Activated CD4-positive, alpha-beta T cell treated with anti-CD3 and anti-CD28 coated beads, Interleukin-2, amount 10 ng/mL, durations not matched to agents 24 days and 14 days (primary cell): ENCODE measurements at places on chromosomes 3 and 15. TPM values are rescaled to one million over a fixed set of nuclear protein-coding genes. Genes with fewer than 3 reads are reported as not detected.

DNA sequence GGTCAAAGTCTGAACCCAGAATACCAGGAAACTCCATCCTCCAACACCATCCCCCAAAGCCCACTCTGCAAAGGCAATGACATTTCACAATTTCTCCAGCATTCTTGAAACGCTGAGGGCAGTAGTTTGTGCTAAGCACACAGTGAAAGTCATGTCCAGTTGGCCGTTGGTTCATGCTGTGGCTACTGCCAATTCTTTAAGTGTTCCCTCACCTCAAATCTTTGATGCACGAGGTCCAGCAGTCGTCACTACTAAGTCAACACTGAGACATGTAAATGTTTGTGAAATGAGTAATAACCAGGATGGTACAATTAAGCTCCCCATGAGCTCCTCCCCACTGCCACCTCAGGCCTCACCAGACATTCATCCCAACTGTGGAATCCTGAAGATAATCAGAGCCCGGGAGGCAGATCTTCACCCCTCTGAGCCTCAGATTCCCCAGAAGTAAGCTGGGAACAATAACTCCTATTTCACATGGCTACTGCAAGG, 7.0 kb downstream of the SUCLG2 start:
- H3K27me3 ChIP-seq = no peaks in the 10 kb centered on the region
- H3K4me1 ChIP-seq = peaks cover 36% of the 10 kb centered on the region
- DNase-seq = no peak
- peaks cover 56% of the 10 kb centered on the region for H3K36me3 ChIP-seq
- H3K4me3 ChIP-seq = no peak overlapping the region

- H3K4me1 ChIP-seq = peaks cover 6% of the 10 kb centered on the region
- DNase-seq = no peak
- no peaks in the 10 kb centered on the region for H3K36me3 ChIP-seq
- H3K27ac ChIP-seq = no peak overlapping the region
- H3K4me3 ChIP-seq = no peak overlapping the region
- no peaks in the 10 kb centered on the region for H3K27me3 ChIP-seq
These were observed 54.7 kb upstream of the ATP13A3 start for GRCh38 chr3:194541483-194541882.

DNA sequence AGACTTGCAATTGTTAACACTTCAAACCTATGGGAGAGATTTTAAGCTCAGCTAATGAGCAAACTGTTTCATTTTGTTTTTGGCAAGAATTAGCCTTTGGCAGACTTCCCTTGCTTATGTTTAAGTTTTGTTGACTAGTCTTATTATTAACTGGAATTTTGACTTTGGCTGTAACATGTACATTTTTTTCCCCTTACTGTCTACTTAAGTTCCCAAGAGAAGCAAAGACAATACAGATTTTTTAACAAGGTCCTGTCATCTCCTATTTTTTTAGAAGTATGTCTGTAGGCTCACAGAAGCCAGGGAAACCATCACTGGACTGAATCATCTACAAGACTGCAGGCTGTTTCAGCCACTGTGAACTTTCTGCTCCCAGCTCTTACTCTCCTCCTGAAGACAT, 74.3 kb downstream of the DGKG start:
- DNase-seq = no peak
- H3K27me3 ChIP-seq = peaks cover 10% of the 10 kb centered on the region
- H3K4me3 ChIP-seq = no peak overlapping the region
- no peaks in the 10 kb centered on the region for H3K4me1 ChIP-seq
- no peak overlapping the region for H3K27ac ChIP-seq

GRCh38 chr3:149767720-149768119, 15.4 kb upstream of the COMMD2 start:
- H3K36me3 ChIP-seq = no peaks in the 10 kb centered on the region
- DNase-seq = no peak

DNA sequence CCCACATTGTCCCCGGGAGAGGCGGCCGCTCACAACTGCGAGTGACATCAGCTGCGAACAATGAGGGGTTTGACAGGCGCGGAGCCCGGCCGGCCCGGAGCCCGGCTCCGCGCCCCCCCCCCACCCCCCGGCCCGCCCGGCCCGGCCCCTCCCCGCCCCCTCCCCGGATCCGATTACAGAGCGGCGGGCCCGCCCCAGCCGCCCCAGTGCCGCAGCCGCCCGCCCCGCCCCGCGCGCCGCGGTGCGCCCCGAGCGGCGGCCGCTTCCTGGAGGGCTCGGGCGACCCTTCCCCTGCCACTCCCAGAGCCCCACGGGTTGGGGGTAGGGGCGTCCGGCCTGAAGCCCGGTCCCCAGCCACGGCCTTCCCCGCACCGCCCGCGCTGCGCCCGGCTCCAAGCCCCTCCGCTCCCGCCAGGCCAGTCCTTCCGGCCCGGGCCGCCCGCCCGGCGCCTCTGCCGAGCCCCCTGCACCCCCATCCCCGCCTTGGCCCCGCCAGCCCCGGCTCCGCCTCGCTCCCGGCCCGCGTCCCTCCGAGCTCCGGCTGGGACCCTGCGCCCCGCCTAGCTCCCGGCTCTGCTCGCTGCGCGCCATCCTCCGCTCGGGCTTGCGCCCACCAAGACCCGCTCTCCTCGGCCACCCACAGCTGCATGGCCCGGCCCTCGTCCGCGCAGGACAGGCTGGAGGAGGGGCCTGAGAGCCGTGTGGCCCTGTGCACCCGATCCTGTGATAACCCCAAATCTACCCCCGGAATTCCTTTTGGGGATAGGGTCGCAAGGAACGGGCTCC, at the start of gene PCBP4:
TSS of gene PCBP4 (minus strand) at position 71 of the 786 bp plus-strand sequence. CDS start 6,214 bp downstream, outside the sequence.
- H3K4me3 ChIP-seq = peak within 1 kb of the TSS; percentile 90
- H3K27me3 ChIP-seq = peaks cover 3% of the 10 kb centered on the region
- H3K27ac ChIP-seq = peak within 1 kb of the TSS; percentile 79
- DNase-seq = peak; percentile 85
- H3K4me1 ChIP-seq = peaks cover 11% of the 10 kb centered on the region

DNA sequence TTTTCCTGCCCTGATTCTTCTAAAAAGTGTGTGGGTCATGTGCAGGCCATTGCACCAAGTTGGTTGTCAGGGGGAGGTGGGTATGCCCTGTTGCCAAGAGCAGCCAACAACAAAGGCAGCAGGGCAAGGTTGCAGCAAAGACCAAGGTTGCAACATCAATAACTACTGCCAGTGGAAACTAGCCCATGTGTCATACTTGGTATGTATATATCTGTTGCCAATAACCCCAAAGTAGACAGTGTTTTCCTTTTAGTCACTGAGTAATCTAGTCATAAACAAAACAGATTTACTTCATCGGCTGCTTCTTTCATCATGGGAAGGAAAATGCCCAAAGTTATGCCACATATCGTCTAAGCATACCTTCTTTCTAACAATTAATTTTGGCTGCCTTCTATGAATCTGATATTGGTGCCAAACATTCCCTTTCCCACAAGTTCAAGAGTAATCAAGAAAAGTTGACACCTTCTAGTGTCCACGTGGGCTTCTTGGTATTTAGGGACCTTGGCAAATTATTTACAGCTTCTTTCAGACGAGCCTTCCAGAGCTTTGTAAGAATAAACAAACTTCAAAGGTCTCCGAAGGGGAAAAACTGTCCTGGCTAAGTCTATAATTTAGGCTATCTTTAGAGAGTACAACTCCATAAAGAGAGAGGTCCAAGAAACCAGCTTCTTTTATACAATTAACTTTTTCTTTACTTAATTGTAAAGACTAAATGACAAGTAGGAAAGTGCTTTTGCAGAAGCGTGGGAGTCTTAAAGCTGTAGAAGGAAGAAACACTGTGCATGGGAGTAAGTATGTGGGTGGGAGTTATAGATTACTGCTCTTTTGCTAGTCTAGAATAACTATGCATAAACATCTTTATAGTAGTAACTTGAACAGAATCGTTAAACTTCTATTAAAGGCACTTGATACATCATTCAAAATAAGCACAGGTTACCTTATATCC, 10.0 kb upstream of the MBNL1 start:
- peak; percentile 89 for DNase-seq
- peak overlapping the region; percentile 97 for H3K27ac ChIP-seq
- peaks cover 75% of the 10 kb centered on the region for H3K4me1 ChIP-seq
- H3K27me3 ChIP-seq = no peaks in the 10 kb centered on the region
- peaks cover 24% of the 10 kb centered on the region for H3K36me3 ChIP-seq
- H3K4me3 ChIP-seq = peak overlapping the region; percentile 79

DNA sequence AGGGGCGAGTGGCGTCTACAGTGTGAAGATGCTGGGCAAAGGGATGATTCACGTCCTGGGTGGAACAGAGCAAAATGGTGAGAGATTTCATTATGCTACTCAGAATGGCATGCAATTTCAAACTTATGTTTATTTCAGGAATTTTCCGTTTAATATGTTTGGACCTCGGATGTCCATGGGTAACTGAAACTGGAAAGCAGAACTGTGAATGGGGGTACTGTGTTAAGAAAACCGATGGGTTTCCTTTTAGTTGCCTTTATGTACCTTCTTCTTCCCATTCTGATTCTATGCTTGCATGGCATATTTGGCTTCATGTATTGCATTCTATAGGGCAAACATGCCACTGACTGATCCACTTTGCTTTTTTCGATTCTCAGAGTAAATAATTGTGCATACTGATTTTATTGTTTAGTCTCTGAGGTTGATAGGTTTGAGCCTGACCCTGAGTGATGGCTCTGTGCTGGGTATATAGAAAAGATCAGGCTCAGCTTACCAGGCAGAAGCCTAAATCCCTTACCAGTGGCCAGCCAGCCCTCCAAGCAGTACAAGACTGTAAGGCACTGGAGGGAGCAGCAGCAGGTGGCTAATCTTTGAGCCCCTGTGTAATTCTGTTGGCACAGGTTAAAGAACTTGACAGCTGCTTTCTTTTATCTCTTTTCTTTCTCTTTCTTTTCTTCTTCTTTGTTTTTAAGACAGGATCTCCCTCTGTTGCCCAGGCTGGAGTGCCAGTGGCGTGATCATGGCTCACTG, 4.5 kb downstream of the QTRT2 start:
- peaks cover 30% of the 10 kb centered on the region for H3K4me1 ChIP-seq
- DNase-seq = no peak
- H3K4me3 ChIP-seq = no peak overlapping the region
- peak overlapping the region; percentile 39 for H3K27ac ChIP-seq
- peaks cover 28% of the 10 kb centered on the region for H3K36me3 ChIP-seq

DNA sequence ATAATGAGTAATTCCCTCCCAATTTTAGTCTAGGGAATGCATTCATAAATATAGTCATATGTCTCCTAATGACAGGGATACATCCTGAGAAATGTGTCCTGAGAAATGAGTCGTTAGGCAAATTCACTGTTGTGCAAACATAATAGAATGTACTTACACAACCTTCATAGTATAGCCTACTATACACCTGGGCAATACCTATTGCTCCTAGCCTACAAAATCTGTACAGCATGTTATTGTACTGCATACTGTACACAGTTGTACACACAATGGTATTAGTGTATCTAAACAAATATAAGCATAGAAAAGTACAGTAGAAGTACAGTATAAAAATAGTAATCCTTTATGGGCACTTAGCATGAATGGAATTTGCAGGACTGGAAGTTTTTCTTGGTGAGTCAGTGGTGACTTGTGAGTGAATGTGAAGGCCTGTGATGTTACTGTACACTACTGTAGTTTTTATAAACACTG, 6.6 kb downstream of the DTWD1 start:
- H3K27me3 ChIP-seq = no peaks in the 10 kb centered on the region
- no peak for DNase-seq
- H3K36me3 ChIP-seq = peaks cover 32% of the 10 kb centered on the region
- no peak overlapping the region for H3K4me3 ChIP-seq
- H3K27ac ChIP-seq = no peak overlapping the region

- H3K36me3 ChIP-seq = no peaks in the 10 kb centered on the region
- no peak for DNase-seq
- H3K27me3 ChIP-seq = peaks cover 9% of the 10 kb centered on the region
- no peaks in the 10 kb centered on the region for H3K4me1 ChIP-seq
- H3K4me3 ChIP-seq = no peak overlapping the region
These were observed 320.5 kb upstream of the UMPS start for GRCh38 chr3:124409650-124410275.

DNA sequence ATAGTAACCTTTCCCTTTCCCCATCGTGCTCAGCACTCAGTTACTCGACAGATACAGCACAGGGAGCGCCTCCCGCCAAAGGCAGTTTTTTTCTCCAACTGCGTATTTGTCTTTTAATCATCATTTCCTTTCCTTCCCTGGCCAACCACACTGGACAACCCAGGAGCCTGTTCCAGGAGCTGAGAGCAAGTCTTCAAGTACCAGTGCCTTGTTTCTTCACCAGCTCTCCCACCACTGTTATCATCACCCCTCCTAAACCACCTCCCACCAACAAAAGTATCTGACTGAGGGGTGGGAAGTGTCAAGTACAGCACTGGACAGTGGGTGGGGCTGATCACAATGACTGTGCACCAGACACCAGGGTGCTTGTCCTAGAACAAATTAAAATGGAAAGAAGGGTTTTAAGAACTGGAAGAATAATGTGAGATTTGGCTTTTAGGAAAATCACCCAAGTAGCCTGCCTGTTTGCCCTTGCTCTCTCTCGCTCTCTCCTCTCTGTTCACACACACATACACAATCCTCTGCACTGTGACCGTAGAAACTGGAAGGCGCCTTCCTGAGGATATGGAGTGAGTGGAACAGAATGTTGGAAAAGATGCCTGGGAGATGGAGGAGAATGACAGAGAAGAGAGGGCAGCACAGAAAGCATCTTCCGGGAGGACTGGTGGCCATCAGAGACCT, 126.3 kb downstream of the TNIK start:
- no peak overlapping the region for H3K4me3 ChIP-seq
- H3K4me1 ChIP-seq = peaks cover 22% of the 10 kb centered on the region
- H3K36me3 ChIP-seq = peaks cover 10% of the 10 kb centered on the region
- no peaks in the 10 kb centered on the region for H3K27me3 ChIP-seq

- H3K27me3 ChIP-seq = peaks cover 11% of the 10 kb centered on the region
- peaks cover 2% of the 10 kb centered on the region for H3K4me1 ChIP-seq
- DNase-seq = no peak
- H3K36me3 ChIP-seq = no peaks in the 10 kb centered on the region
- no peak overlapping the region for H3K4me3 ChIP-seq
These were observed 80.3 kb downstream of the BDH1 start for GRCh38 chr3:197475514-197475913.

DNA sequence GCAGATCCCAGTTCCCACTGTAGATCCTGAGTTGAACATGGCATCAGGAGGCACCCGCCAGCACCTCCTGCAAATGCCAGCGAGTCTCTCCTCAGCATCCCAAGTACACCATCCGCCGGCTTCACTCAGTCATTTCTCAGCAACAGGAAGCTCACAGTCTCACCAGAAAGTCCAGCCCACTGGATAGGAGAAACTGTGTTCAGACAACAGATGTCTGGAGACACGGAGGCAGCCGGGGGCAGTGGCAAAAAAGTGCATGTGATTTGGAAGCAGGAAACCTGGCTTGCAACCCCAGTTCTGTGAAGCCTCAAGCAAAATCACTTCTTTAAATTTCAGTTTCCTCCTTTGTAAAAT, 68.7 kb downstream of the SRGAP3 start:
- peak overlapping the region; percentile 85 for H3K27ac ChIP-seq
- peaks cover 36% of the 10 kb centered on the region for H3K4me1 ChIP-seq
- DNase-seq = peak; percentile 69
- peaks cover 13% of the 10 kb centered on the region for H3K27me3 ChIP-seq
- H3K36me3 ChIP-seq = no peaks in the 10 kb centered on the region

Gene ROBO1
- total RNA-seq = 0.05 and 0.21 TPM in 2 replicates

Gene CPA3
- total RNA-seq = not detected in 2 replicates

Gene CYP8B1
- not detected in 2 replicates for total RNA-seq

Gene NIT2
- 75.5 and 79.2 TPM in 2 replicates for total RNA-seq
